ENCODE measurements at places on chromosomes 1 and 21.

GRCh38 chr1:154607106-154607608 is 829 bp downstream of the ADAR start:
- no peak for DNase-seq

GRCh38 chr1:162029157-162029556 is 5.5 kb upstream of the OLFML2B start:
- no peak for DNase-seq

DNA sequence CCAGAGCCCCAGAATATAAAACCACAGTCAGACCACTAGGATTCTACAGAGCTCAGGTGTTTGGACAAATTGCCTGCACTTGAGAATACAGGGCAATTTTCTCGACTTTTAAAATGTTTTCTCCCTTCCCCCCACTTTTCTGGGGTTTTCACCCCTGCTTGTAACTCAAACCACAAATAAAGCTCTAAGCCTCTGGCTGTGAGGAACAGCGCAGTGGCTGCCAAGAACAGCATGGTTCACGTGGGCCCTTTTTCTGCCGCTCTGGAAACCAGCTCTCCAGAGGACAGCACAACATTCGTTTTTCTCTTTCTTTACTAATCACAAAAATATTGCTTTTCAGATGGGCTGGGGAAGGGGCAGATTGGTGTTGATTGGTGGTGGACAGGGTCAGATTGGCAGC is 102.2 kb upstream of the JUN start:
- DNase-seq = no peak

DNA sequence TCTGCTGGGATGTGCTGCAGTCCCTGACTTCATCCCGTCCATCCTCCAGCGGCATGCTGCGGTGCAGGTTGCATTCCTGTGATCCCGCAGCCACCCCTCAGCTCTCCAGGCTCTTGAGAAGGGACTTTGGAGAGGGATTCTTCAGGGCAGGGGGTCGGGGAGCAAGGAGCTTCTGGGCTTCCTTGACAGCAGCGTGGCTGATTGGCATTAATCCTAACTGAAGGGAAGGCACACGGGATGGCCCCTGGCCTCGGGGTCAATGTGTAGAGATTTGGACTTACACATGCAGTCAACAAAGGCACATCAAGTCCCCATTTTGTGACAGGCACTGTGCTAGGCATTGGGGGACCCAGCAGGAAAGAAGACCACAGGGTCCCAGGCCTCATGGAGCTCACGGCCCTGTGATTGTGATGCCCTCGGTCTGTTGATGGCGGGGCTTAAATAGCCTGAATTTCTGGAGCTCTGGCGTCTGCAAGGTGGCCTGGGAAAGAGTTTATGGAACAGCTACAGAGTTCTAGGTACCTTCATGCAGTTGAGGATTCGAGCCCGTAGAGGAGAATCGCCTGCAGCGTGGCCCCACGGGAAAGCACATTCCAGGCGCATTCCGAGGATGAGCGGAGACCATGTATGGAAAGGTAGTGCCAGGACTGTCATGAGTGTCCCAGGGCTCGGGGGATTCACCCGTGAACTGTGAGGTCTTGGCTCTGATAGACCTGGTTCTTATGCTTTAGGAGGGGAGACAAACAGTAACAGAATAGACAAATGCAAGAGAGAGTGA is 20.1 kb downstream of the PSEN2 start:
- DNase-seq = no peak

DNA sequence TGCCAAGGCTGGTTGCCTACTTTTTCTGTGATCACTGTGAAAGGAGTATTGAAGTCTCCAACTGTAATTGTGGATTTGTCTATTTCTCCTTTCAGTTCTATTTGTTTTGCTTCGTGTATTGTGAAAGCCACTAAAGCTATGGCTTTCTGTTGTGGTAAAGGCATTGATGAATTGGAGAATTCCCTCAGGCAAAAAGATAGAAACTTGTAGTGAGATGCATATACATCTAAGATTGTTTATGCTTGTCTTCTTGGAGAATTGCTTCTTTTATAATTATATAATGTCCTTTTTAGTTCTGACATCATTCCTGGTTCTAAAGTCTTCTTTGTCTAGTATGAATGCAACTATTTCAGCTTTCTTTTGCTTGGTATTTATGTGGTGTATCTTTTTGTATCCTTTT is 36.8 kb downstream of the SWT1 start:
- no peak for DNase-seq

DNA sequence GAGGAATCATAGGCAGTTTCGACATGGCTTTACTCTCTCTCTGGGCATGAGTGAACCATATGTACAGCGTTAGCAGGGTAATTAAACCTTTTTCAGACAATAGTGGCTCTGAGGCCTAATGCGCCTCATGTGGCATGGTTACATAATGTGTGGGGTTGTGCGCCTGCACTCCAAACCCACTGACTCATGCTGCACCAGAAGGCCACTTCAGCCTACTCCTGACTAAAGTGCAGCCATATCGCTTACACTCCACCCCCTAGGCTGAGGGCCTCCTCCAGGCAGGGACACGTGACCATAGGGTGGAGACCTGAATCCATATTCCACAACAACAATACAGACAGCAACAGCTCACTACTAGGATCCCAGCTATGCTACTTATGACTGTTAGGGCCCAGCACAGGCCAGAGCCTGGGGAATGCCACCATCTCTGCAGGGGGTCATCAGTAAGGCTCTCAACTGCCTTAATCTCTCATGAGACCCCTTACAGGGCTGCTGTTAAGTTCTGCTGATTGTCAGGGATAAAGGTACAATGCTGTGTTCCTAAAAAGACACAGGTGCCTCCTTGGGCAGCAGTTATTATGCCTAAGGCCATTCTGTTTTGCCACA is 13.4 kb upstream of the ODF2L start:
- DNase-seq = no peak

- DNase-seq = no peak
Observed at GRCh38 chr1:228378873-228379460, 27.7 kb downstream of the TRIM11 start.

DNA sequence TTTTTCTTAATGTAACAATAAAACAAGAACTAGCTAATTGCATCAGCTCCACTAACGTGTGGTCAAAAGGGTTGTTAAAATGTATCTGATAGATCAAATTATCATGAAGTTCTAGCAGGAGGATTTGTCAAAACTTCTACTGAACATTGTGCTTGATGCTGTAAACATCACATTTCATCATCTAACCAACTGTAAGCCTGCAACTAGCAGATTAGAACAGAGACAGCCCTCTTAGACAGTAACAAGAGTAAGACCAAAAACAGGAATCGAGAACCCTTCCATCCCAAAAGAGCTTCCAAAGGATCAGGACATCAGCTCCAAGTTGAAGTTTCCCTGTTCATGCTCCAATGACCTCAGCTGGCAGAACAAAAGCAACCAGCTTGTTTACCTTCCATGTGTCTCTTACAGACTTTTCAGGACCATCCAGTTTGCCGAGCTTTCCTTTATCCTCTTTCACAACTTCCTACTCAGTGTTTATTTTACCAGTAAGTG is 44.6 kb downstream of the NIBAN1 start:
- no peak for DNase-seq

- no peak for DNase-seq
Observed at GRCh38 chr1:245118806-245119205, 36.0 kb upstream of the KIF26B start.

DNA sequence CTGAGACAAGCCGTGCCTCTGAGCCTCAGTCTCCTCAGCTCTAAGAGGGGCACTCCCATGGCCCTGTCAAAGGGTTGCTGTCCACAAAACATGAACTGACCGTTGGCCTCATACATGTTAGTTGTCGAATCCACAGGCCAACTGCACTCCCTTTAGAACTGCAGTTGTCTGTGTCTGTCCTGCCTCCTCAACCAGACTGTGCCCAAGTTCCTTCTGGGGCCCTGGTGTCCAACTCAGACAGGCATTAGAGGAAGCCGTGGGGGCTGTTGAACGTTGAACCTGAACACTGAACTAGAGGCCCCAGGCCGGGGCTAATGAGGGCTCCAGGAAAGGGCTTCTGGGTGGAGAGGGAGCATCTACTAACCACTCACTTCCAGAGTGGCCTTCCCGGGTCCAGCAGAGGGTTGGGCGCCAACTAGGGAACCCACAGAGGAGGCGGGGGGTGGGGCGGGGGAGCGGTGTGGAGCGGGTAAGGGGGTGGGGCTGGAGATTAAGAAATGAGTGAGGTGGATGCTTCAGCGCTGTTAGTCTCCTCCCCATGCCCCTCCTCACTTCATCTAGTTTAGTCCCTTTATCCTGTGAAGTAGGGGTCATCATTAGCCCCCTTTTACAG is at the start of gene RAB42:
RAB42 (plus strand) TSS at position 558 of the 613 bp plus-strand sequence. CDS start 247 bp downstream, outside the sequence.
- no peak for DNase-seq

DNA sequence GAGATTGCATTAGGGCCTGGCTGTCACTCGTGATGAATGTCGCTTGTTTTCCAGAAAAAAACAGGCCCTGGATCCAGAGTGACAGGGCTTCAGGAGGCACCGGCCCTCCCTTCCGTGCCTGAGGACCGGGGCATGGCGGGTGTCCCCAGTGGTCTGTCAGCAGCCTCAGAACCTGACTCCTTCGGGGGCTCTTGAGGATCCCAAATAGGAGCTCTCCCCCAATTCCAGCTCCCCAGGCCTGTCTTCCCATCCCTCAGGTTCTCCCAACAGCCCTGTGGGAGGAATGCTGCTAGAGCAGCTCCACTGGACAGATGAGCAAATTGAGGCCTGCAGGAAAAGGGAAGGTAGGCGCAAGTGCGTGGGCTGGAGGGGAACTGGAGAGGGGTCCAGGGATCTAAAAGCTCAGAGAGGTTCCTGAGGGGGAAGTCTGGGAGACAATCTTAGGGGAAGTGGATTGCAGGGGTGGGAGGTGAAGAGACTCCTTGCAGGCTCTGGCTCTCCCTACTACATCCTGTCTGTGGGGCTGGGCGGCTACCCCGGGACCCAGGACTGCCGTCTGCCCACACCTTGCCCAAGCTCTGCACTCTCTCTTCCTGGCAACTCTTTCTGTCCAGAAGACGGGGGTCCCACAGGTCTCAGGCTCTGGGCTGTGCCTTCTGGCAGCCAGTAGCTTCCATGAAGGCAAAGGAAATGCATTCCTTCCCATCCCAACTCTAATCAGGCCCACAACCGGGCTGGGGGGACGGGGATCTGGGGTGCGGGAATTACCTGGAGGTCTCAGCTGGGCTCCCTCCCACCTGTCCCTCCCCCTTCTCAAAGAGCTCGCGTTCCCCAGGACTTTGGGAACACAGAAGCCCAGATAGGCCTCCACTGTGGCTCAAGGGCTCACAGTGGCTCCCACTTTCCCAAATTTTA is 105.7 kb upstream of the CASZ1 start:
- no peak for DNase-seq

DNA sequence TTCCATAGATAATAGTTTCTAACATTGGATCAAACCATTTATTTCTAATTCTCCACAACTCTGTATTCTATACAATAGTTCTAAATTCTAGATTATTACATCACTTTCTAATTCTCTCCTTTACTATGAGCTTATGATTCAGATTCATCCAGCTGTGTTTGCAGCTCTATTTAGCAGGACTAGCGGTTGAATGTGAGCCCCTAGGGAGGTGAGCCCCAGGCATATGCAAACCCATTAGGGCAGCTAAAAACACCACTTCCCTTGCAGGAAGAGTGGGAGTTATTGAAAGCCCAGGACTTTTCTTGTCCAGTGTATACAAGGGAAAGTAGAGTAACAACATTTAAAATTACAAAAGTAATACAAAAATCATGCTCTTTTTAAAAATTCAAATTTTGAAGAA is 56.9 kb downstream of the KRTAP19-8 start:
- DNase-seq = no peak

DNA sequence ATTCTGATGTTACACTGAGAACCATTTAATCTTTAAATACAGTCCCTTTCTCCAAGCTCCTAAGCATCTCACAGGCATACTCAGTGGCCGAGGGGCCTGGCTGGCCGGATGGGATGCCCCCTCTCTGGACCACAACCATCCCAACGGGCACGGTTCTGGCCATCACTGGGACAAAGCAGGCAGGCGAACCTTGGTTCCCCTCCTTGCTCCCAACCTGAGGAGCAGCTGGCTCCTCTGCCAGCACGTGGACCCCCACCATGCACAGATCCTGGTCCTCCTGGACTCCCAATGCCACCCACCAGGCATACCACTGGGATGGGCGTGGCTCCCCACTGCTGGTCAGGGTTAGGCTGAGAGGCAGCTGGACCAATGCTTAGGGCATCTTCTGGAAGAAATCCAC is 19.8 kb upstream of the PRDM16 start:
- DNase-seq = no peak

GRCh38 chr1:107124694-107125093 is 16.1 kb upstream of the NTNG1 start:
- no peak for DNase-seq

- DNase-seq = no peak
Observed at GRCh38 chr1:198352975-198353695, 187.3 kb downstream of the ATP6V1G3 start.

GRCh38 chr21:33386222-33386784 is 16.9 kb upstream of the IFNGR2 start:
- DNase-seq = no peak

DNA sequence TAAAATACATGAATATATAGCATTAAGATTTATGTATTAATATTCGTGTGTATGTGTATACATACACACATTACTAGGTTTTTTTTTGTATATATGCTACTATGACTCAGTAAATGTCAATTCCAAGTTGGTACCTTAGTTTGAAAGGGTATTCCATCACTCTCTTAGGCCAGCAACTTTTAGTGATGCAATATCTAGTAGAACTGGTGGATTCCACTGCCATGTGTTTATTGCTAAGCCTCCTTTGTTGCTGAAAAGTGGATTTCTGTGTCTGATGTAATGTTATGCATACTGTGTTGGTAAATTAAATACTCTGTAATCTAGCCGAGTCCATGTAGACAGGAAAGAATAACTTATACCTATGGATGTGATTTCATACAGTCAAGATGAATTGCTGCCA is 16.9 kb upstream of the COL11A1 start:
- no peak for DNase-seq

- no peak for DNase-seq
Observed at GRCh38 chr1:159705904-159706256, 8.5 kb downstream of the CRP start.

- no peak for DNase-seq
Observed at GRCh38 chr1:156389311-156389710, 20.3 kb downstream of the RHBG start.

DNA sequence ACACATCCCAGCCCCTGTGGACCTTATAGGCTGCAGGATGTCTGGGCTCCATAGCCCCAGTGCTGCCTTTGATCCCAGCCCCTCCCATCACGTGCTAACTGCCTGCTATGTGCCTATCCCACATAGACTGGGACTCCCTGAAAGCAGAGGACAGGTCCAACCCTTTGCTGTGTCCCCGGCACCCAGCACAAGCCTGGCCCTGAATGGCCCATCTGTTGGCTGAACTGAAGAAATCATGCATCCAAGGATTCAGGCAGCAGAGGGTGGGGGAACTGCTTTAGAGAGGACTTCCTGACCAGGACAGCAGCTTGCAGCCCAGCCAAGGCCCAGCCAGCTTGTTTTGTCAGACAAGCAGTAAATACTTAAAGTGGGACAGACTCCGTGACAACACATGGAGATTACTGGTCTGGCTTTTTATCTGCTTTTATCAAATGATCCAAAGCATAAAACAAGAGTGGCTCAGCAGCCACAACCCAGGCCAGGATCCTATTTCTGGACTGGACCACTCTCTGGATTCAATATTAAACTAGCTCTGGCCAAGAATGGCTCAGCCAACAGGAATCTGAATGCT is 69.3 kb downstream of the GLIS1 start:
- DNase-seq = no peak
